ENCODE measurements at places on chromosomes 5 and 9.

GRCh38 chr5:75610201-75610600 lies 1.1 kb upstream of the ANKDD1B start:
- no peak for DNase-seq

- DNase-seq, result no peak
These were observed 720.8 kb upstream of the ADAMTS16 start for GRCh38 chr5:4419281-4419680.

GRCh38 chr5:117888688-117889087 lies 1099.7 kb downstream of the DTWD2 start:
- no peak for DNase-seq

GRCh38 chr9:34956648-34957047 lies 1.4 kb upstream of the PHF24 start:
- peak; percentile 5 for DNase-seq

DNA sequence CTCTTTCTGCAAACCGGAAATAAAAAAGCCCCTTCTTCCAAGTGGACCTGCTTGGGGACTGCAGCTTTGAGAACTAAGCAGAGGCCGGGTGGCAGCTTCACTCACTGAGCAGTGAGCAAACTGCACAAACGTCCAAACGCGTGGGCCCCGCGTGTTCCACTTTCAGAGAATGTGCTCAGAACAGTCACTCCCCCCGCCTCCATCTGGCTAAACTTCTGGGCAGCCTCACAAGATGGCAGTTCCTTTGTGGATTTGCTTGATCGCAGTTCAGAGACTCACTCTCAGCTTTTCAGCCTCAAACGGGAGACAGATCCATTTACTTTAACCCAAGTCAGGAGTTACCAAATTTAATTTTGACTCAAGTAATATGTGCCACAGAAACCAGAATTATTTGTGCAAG lies 216.6 kb downstream of the TLE1 start:
- DNase-seq, result no peak

- DNase-seq, result no peak
These were observed 465.0 kb downstream of the MTRR start for GRCh38 chr5:8333977-8334376.

DNA sequence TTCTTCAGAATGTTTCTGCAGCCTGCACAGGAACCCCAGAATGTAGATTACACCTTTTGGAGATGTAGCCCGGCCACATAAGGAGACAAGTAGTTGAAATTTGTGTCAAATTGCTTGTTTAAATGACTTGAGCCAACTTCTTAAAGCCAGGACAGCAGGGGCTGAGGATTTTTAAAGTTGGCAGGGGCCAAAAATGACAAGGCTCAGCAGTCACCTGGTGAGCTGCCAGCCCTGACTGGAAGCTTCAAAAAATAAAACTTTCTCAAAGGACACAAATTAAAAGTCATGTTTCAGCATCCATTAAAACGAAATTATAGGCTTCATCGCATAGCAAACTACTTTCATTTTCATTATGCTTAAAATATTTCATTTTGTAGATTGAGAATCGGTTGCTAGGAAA lies 340.3 kb upstream of the WWC1 start:
- no peak for DNase-seq

DNA sequence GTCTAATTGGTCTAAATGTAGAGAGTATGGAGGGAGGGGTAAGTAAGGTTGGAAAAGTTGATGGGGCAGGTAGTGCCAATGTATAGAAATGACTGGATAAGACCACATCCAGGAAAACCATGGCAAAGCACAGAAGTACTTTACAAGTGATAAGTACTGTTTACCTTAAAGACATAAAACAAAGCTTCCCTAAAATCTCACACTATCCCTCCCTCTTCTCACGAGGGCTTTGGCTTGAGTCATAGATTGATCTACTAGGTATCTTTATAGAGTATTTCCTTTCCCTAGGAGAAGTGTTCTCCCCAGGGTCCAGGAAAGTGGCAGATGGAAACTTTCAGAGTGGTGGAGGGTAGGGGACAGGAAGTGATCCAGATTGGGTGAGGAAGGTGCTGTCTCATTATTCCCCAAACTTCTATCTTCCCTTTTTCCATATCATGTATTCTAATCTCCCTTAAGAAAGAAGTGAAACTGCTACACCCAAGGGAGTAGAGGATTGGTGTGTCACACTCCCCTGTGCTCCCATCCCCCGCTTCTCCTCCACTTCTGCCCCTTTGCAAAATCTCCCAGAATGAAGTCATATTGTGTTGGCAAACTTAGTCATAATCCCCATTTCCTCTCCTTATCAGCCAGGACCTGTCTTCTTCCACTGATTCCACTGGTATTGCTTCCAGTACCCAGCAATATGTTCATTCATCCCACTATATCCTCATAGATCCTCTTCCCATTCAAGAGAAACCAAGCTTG lies 14.6 kb downstream of the IL33 start:
- no peak for DNase-seq

GRCh38 chr9:81317939-81318338 lies 371.4 kb downstream of the TLE1 start:
- no peak for DNase-seq

DNA sequence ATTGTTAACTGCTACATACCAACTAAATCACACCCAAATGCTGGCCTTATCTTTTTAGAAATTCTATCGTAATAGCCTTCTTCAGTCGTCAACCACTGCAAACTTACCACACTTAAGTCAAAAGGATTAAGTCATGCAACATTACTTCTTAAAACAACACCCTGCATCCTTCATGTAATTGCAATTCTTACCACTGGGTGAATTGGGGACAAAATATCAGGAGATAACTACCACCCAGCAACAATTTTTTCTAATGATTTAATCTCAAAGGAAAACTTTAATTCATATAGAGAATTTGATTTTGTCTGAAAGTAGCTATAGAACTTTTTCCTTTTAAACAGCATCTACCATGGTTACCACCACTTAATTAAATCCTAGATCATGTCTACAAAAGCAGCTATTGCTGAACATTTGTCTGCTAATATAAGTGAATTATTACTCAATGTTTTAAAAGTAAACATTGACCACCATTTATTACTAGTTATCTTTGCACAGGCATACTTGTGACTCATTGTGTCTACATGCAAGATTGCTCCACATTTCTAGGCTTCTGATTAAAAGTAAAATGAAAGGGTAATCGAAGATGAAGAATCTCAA lies 10.5 kb downstream of the MLLT3 start:
- DNase-seq, result no peak

GRCh38 chr9:128895556-128895955 lies 13.6 kb downstream of the LRRC8A start:
- DNase-seq, result no peak

- DNase-seq, result no peak
These were observed 98.2 kb downstream of the NDFIP1 start for GRCh38 chr5:142206801-142207200.

- DNase-seq, result no peak
These were observed 10.4 kb downstream of the FCN2 start for GRCh38 chr9:134891053-134891452.

- DNase-seq, result no peak
These were observed 244.0 kb downstream of the GAS1 start for GRCh38 chr9:86703346-86703745.

- no peak for DNase-seq
These were observed 459.7 kb downstream of the EBF1 start for GRCh38 chr5:158639881-158640592.

DNA sequence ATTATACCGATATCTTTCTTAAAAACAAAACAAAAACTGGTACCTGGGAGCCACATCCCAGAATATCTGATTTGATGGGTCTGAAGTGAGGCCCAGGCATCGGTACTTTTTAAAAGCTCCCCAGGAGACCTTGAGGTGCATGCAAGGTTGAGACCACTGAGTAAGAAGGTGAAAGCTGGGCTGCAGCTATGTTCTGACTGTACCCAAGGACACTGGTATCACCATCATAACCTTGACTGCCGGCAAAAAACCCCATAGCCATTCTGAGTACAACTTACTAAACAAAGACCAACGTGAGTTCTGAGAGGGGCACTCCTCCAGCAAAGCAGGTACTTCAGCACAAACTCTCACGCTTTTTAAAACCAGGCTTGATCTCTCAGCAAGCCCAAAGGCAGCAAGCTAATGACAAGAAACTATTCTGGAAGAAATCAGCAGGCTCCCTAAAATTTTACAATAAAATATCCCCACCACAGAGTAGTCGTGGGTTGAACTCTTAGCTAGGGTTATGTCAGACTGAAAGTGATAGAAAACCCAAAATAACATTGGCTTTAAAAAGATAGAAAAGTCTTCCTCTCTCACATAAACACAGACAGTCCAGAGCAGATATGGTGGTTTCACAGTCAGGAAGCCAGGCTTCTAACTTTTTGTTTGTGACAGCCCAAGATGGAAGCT lies 263.9 kb downstream of the SAXO1 start:
- no peak for DNase-seq

DNA sequence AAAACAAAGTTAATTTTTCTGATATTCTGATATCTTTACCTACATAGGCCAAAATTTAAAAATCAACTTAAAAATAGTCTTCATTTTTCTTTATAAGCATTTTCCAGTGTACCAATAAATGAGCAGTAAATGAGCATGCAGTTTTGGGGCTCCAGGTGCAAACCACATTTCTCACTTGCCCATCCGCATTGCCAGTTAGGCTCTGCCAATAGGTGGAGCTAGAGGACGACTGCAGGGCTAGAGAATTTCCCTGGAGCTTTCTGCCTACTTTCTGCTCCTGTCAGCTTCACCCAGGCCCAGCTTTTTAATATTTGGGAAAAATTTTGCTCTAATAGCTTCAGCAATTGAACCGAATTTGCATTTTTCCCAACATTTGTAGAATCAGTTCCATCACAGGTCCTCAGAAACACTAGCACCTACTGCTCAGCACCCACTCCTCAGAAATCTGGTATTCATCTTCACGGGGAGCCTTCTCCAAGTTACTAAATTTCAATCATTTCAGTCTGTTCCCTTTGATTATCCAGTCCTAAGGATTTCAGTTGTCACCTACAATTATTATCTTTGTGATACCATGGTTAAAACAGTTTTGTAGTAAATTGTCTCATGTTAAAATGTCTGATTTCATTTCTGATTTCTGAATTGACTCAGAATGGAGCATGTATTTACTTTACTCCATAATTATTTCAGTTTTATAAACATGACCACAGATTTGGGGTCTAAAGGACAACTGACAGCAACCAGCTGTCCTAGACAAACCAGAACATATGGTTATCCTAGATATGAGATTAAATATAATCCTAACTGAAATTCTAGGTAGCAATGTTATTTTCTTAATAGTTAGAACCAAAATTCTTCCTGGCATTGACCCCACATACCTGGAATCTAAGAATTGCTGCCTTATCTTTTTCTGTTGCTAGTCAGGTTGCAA lies 104.6 kb upstream of the FAM174A start:
- peak; percentile 51 for DNase-seq

- no peak for DNase-seq
These were observed 375.6 kb upstream of the CLINT1 start for GRCh38 chr5:158234323-158235158.

DNA sequence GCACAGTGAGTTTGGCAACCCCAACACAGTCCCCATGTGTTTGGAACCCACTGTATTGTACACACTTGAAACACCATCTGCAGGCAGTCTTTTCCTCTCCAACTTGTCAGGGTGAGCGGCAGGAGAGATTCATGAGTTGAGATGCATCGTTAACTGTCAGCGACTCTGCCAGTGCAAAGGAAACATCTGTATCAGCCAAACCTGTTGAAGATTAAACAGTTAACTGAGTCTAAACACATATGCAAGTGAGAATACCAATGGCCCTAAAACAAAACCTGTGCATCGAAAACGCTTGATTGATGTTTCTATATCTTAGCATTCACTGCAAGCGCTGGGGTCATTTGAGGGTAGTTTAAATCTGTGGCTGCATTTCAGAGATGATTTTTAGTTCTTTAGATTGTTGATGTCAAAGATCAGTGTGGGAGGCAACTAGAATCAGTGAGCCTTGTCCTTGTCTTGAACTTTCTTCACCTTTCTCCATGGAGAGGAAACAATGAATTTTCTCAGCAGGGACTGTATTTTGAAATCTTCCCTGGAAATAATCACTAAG lies 41.3 kb upstream of the PAM start:
- no peak for DNase-seq

DNA sequence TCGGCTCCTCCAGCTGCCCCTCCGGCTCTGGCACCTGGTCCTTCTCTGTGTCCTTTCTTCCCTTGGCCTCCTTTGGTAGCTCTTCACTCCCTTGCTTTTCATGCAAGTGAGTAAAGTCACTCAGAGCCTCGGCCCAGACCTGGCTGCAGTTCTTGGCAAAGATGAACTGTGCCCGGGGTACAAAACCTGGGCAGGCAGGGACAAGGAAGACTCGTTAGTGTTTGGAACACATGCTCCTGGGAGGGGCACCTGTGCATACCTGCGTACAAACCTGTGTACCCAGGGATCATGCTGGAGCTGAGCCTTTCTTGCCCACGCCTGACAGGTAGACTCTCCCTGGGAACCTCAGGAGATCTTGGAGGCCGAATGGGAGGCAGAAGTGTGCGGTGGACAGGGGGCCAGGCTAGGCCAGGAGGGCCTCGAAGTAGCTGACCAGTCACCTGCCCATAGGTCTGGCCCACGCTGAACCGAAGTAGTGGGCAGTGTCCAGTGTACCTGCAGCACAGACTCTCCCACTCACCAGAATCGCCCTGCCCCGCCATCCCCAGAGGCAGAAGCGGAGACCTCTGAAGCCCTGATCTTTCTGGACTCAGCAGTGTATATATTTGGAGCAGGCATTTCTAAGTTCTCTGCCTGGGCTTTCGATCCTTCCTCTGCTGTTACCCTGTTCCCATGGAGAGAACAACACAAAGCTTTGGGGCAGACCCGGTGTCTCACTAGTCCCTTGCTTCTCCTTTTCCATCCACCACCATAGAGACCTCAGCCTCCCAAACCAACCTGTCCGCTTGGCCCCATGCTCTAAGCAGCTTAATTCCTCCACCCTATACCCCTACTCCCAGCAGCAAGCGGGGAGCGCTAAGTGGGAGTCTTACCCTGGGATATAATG lies 41.9 kb upstream of the TESK1 start:
- no peak for DNase-seq

- DNase-seq, result no peak
These were observed 5.8 kb upstream of the DMRTA1 start for GRCh38 chr9:22440841-22441240.

- no peak for DNase-seq
These were observed 310.4 kb upstream of the EFNA5 start for GRCh38 chr5:107980923-107981692.

DNA sequence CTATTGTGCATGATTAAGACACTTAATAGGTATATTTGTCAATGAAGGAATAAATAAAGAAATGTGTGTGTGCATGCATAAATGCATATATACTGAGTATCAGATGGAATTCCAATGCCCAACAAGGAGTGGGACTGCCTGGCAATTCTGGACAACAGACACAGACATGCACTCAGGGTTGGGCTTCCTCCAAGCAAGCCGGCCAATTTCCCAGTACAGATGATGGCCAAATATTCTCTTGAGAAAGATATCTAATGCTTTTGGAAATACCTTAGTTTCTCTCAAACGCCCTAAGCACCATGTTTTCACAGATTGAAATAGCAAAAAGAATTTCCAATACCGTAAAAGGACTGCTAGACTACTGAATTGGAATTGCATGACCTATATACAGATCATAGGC lies 11.1 kb downstream of the FTMT start:
- no peak for DNase-seq

DNA sequence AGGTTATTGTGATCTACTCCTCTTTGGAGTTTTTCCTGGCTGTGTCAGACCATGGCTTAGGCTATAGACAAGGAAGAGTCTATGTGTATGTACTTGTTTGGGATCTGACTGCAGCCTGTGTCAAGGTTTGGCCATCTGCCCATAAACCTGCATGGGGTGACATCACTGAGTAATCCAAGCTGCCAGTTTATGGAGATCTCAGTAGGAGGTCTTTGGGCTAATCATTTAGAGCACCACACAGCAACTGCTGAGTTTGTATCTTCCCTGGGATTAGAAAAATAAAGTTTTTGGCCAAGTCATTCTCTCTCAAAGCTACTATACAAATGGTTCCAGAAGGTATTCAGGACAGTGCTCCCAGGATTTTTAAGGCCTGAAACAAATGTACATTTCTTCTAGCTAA lies 65.5 kb upstream of the HSPB3 start:
- DNase-seq, result no peak

Measured in activated CD4-positive, alpha-beta T cell treated with anti-CD3 and anti-CD28 coated beads, Interleukin-2, amount 50 U/mL, for 16 hours (primary cell).